Activated naive CD4-positive, alpha-beta T cell treated with anti-CD3 and anti-CD28 coated beads, Interleukin-2, amount 50 U/mL, for 72 hours (primary cell): ENCODE measurements at places on chromosomes 4 and X.

DNA sequence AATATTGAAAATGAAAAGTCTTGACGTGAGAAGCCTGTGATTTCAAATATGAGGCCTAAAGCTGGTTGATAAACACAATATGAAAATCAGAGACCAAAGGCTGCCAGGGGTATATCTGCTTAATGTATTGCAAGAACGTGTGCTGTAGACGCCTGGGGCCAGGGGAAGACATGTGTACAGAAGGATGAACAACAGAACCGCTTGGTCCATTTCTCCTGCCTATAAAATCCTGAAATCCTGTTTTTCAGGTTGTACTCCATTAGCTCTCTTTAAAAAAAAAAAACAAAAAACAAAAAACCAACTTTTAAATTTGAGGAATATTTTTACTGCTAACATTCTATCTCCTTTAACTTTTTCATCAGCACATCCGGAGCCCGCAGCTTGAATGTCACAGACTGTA is 109.2 kb downstream of the STOX2 start:
- DNase-seq = no peak

GRCh38 chrX:1147611-1148515 is 64.6 kb downstream of the CRLF2 start:
- no peak for DNase-seq

GRCh38 chr4:183287309-183287659 is 32.8 kb downstream of the CLDN22 start:
- no peak for DNase-seq

DNA sequence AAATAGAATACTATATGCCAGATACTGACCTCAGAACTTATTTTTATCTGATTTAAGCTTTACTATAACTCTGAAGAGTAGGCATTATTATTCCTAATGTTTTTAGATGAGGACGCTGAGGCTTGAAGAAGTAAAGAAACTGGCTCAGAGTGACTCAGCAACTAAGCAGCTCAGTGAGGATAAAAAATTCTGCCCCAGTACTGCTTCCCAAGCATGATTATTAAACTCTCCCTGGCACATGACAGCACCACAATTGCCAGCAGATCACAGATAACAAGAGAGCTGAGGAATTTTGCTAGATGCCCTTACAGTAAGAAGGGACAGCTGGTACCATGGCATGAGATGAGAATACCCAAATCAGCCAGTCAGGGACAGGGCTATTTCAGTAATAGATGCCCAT is 219.4 kb downstream of the NKX6-1 start:
- no peak for DNase-seq

- DNase-seq = peak; percentile 1
These were observed 1.8 kb downstream of the DKK2 start for GRCh38 chr4:107034091-107034995.

GRCh38 chr4:21451032-21451431 is 497.5 kb downstream of the KCNIP4 start:
- no peak for DNase-seq

DNA sequence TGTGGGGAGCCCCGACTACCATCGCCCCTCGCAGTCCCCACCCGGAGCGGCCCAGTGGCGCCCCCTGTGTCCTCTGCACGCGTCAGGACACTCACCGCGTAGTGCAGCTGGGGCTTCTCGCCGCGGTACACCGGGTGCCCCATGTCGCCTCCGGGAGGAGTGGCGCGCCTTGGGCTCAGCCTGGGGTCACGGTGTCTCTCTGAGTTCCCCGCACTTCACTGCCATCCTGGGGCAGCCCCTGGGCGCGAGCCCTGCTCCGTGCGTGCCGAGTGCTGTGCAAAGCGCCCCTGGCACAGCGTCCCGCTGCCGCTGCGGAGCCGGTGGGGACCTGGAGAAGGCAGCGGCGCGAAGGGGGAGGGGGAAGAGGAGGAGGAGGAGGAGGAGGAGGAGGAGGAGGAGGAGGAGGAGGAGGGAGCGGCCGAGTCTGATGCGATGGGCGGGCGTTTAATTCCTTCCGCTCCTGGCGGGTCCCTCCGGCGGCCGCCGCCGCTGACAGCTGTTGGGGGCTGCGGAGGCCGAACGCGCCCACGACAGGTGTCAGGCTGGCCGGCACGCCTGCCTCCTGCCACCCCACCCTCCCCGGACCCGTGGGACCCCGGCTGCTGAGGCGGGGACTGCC is 134.3 kb downstream of the AMELX start:
- DNase-seq = no peak

DNA sequence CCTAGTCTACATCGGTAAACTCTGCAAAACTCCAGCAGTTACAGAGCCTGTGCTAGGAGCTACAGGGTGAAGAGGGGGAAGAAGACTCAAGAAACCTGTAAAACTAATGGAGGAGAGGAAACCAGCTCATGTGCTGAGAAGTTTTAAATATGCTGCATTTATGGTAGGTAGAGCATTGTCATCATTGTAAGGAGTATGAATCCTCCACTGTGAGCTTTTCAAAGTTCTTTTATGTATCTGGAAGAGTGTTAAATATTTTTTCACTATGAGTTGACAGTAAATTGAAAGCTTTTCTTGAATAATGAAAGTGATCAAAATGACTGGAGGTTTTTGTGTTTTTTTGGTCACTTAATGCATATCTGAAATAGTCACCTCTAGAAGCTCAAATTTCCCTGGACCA is 46.2 kb downstream of the SEPTIN11 start:
- DNase-seq = no peak

DNA sequence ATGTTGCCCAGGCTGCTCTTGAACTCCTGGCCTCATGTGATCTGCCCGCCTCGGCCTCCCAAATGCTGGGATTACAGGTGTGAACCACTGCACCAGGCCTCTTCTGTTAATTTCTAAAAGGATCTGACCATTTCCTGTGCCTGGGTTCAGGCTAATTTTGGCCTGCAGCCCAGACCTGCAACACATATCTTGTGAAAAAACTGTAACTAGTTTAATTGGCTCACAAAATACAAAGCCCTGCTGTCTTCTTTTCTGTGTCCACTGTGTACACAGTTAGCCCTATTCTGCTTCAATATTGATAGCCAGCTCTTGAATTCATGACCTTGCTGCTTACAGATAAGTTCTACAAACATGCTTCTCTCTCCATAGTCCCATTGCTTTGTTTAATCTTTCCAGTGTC is 753.5 kb downstream of the PDHA2 start:
- no peak for DNase-seq

DNA sequence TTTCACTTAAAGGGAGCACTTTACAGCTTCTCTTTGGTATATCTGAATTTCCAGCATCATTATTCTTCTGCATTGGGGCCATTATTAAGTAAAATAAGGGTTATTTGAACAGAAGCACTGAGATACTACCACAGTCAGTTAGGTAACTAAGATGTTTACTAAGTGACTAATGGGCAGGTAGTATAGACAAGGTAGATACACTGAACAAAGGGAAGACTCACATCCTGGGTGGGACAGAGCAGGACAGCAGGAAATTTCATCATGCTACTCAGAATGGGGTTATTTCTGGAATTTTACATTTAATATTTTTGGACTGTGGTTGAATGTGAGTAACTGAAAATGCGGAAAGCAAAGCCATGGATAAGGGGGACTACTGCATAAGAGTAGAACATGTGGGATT is 316.0 kb downstream of the CCSER1 start:
- DNase-seq = no peak

- no peak for DNase-seq
These were observed 8.0 kb downstream of the LAGE3 start for GRCh38 chrX:154470914-154471568.

DNA sequence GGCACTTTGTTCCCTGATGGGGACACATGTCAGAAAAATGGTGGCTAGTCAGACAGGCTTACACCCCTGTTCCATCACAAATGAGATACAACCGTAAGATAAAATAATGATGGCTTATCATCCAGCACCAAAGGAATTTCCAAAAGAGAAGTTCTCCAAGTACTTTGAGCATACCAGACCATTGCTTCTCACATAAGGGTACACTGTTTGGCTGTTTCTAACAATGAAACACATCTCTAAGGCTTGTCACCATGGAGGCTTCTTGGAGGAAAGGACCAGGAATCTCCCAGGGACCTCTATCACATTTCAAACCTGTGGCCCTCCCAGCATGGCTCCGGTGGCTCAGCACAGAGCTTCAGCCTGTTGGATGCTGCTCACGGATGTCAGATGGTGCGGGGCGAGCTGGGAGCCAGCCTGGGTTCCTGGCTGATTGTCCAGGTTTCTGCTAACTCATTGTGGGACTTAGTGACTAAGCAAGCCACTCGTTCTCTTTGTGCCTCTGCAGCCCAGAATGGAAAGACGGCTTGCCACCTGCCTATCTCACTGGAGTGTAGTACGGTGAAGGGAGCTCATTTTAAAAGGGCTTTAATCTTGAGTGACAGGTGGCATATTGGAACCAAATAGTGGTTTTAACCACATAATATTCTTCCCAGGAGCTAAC is 54.5 kb downstream of the FHDC1 start:
- no peak for DNase-seq

GRCh38 chr4:16225167-16225862 is 956 bp downstream of the TAPT1 start:
- DNase-seq = no peak

DNA sequence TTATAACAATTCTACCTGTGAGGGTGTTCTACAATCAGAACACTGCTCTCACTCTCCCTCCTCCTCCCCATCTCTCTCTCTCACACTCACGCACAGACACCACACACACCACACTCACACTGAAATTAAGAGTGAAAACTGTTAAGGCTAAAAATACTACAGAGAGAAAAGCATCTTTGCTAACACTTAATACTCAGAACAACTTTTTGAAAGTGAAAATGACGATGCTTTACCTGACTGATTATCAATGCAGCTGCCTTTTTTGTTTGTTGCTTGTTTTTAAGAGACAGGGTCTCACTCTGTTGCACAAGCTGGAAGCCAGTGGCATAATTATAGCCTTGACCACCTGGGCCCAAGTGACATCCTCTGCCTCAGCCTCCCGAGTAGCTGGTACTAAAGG is 222.4 kb downstream of the APBB2 start:
- no peak for DNase-seq

GRCh38 chr4:165288226-165288625 is 39.2 kb upstream of the MSMO1 start:
- DNase-seq = no peak

GRCh38 chrX:11287505-11287904 is 5.7 kb upstream of the AMELX start:
- no peak for DNase-seq

GRCh38 chrX:18855919-18856644 is 127.8 kb downstream of the PHKA2 start:
- no peak for DNase-seq

DNA sequence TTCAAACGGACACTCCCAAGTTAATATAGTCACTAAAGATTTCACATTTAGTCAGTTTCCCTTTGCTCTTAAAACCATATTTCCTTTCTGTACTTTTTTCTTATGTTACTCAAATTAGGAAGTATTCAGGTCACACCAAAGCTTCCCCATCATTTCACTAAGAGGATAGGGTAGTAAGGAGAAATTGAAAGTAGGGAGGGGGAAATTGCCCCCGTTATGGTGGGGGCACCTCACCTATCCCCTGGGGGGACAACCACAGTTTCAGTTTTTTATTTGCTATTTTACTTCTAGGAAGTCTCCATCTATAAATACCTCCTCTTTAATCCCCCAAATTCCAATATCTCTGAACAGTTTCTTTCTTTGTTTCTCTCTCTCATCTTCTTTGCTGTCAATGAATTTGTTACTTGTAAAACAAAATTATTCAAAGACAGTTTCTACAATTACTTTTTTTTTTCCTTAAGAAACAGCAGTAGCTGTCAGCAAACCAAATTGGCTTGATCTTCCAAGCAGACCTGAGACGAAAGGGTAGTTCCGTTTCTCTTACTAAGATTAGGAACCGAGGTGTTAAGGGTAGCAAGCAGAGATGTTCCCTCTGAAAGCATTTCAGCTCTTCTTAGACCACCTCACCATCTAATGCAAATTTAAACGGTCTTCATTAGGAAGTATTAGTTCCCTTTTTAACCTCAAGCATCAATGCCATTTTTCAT is 160.2 kb upstream of the KLF3 start:
- no peak for DNase-seq

DNA sequence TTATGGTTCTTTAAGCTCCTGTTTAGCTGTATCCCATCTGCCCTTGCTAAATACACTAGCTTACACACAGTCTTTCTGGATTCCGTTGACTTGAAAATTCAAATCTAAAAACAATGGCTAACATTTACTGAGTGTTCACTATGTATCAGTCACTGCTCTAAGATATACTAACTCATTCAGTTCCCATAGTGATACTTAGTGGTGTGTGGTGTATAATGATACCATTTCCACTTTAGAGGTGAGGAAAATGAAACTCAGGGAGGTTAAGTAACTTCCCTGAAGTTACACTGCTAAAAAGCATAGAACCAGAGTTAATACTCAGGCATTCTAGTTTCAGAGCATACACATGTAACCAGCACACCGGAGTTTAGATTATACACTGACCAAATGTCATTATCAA is 762.0 kb downstream of the GRID2 start:
- no peak for DNase-seq

GRCh38 chrX:19183761-19184477 is 61.7 kb upstream of the ADGRG2 start:
- no peak for DNase-seq

GRCh38 chrX:13167481-13168231 is 123.2 kb upstream of the FAM9C start:
- no peak for DNase-seq

- no peak for DNase-seq
These were observed 94.3 kb upstream of the LEF1 start for GRCh38 chr4:108263057-108263456.

- no peak for DNase-seq
These were observed 3.2 kb downstream of the ARHGAP36 start for GRCh38 chrX:131061306-131061705.

DNA sequence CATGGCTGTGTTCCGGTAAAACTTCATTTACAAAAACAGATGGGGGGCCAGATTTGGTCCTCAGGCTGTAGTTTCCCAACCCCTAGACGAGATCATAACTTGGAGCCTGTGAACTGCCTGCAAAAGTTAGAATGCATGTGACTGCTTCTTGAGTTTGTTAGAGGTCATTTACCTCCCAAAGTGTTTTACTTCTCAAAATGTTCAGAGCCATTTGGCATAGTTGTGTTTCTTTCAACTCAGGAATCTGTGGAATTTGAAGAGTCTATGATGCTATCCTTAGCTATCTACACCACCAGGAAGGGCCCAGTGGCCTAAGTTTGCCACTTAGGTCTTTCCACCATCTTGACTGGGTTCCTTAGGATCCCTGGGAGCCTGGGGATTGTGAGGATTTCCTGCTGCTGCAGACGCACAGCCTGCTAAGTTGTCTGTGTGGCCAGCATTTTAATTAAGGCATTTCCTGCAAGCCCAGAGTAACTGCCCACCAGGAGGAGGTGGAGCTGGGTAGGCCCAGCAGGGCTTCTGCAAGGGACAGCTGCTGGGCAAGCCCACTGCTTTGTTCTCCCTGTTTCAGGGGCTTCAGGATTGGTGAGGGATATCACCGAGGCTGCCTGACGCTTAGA is 53.1 kb downstream of the CCNI start:
- DNase-seq = no peak

GRCh38 chrX:40474645-40475044 is 106.1 kb upstream of the ATP6AP2 start:
- DNase-seq = no peak

DNA sequence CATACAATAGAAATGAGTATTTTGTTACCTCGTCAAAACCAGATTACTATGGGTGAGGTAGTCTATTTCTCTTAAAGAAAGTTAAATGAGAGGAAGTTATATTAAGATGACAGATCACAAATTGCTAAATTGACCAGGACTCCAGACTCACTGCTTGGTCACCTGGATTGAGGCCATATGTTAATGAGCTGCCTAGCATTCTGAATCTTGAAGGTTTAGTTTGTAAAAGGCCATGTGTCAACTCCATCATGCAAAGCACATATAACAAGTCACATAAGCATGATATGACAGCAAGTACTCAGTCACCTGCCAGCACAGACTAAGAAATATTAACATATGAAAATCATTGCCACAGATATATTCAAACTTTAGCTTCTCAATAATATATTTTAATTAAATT is 72.6 kb downstream of the EPHA5 start:
- no peak for DNase-seq
